SK-N-SH treated with all-trans-retinoic acid at 6 μM for 48 hours (cell line): ENCODE measurements at places on chromosomes 12 and 14.

- no peak for ATAC-seq
Observed at GRCh38 chr14:38003746-38004609, 203.7 kb upstream of the SSTR1 start.

DNA sequence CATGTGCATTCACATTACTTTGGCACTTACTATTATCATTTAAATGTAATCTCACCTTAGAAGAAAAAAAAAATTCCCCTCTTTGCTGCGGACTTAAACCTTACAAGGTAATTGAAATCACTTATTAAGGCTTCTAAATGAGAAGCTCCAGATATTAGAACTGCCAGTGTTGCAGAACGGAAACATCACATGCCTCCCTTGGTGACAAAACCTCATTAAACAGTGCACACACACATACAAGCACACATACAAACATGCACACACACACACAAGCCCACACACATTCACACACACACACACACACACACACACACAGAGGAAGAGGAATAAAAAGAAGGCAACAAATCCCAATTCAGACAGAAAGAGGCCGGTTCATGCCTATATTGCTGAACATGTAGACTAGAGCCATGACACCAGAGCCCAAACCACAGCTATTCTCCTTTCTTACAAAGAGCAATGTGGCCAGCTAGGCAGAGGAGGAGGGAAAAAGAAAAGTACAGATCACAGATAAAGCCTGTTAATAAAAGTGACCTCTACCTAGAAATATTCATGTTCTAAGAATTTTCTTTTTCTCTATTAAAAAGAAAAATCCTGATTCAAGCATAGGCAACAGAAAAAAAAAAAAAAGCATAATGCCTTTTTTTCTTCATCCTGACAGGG lies 405.2 kb upstream of the FLRT2 start:
- no peak for ATAC-seq

- peak; percentile 69 for ATAC-seq
Observed at GRCh38 chr12:67509666-67510386, 138.7 kb upstream of the DYRK2 start.

- ATAC-seq = no peak
Observed at GRCh38 chr14:42441615-42442014, 834.9 kb downstream of the LRFN5 start.

GRCh38 chr14:55065411-55065810 lies 14.0 kb downstream of the MAPK1IP1L start:
- ATAC-seq = no peak

DNA sequence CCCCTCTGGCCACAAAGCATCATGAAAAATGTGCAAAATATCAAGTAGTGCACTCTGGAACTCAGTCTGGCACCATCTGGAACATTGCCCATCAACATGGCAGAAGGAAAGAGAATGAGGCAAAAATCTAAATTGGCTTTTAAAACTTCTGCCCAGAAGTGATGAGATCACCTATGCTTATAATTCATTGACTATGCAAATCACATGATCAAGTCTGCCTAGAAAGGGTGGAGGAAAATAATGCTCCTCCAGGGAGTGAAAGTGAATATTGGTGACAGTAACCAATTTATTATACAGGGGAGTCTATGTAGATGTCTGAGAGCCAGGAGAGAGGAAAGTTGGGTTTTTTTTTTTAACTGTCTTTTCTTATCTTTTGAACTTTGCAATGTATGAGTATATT lies 73.3 kb upstream of the HIF1A start:
- ATAC-seq = no peak

DNA sequence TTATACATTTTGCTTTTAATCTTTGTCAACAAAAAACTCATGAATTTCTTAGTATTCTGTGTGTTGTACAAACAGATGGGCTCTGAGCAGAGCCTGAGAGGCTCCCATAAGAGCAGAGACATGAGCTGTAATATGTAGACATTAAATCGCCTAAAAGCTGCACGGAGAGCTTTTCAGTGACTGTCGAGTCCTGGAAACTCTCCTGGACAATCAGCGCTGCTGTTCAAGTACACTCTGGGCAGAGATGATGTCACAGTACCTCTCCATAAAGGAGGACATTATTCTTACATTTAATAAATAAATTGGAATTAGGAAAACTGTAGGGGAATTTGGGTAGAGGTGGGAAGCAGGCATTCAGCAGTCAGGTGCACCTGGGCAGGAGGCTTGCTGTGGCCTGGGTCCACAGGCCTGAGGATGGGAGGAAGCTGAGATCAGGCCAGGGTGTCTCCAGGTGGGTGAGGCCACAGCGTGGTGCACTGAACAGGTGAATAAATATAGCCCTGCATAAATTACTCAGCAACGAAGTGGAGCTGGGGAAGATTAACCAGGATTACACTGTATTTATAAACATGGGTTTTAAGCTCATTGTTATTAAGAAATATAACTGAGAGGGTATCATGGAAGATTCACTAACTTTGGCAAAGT lies 13.3 kb upstream of the TCL1A start:
- no peak for ATAC-seq

GRCh38 chr12:19946550-19946949 lies 421.8 kb upstream of the PDE3A start:
- peak; percentile 94 for ATAC-seq

DNA sequence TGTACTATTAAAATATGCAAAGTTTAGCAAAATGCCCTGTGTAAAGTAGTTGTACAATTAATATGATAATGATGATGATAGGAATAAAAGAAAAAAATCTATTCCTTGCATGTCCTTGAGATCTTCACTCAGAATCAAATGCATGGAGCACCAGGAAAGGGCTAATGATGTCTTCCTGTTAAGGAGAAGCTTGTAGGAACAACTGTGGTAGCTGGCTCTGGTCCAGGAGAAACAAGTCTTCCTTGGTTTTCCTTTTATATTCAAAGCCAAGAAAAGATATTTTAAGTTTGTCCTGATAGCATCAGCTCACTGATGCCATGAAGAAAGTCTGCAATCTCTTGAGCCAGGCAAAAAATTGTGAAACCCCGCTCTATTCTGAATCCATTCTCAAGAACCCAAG lies 138.9 kb downstream of the PIK3C2G start:
- ATAC-seq = no peak

DNA sequence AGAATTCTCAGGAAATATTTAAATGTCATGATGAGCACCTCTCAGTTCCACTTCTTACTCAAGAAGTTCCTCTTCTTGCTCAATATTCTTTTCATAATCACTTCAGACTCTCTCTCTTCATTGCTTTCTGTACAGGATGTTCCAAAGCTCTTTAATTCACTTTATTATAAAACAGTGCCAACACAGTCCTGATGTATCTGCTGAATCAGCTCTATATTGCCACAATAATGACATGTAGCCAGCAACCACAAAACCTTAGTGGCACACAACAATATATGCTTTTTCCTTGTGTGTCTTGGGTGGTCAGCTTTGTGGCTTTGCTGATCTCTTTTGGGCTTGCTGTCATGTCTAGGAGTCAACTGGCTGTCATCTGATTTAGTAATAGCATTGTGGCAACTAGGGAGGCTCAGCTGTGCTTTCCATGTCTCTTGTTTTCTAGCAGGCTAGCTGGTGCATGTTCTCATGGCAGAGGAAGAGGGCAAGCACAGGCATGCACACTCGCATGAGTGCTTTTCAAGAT lies 52.8 kb upstream of the SLC2A13 start:
- ATAC-seq = no peak

DNA sequence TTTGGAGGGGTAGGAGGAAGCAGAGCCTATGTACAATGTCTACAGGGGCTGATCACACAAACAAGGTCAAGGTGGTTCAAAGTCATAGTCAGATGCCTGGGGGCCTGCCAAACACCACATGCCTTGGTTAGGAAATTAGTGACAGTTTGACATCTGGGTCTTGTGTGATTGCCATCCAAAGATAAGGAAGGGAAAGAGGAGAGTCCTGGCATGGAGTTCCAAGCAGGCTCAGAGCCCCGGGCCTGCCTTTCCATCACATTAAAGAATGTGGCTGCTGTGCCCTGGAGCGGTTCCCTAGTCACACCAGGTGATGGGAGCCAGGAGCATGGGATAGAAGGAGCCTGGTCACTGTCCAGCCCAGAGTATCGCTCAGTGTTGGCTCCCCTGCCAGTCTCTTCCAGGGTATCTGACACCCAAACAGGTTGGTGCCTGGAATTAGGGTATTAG lies 53.6 kb upstream of the BCL2L14 start:
- ATAC-seq = peak; percentile 52; the same call in 2 of the 3 replicates

- no peak for ATAC-seq
Observed at GRCh38 chr12:81081726-81082125, 3.8 kb downstream of the ACSS3 start.

GRCh38 chr12:101165319-101165718 lies 44.7 kb downstream of the SLC5A8 start:
- ATAC-seq = no peak

GRCh38 chr12:64895526-64895925 lies 71.1 kb downstream of the TBC1D30 start:
- no peak for ATAC-seq
